Left forelimb (tissue), 1 donor: ENCODE measurements at places on chromosomes 1 and 21.

- no peak for DNase-seq
Observed at GRCh38 chr1:204075890-204076846, 3.3 kb downstream of the SOX13 start.

DNA sequence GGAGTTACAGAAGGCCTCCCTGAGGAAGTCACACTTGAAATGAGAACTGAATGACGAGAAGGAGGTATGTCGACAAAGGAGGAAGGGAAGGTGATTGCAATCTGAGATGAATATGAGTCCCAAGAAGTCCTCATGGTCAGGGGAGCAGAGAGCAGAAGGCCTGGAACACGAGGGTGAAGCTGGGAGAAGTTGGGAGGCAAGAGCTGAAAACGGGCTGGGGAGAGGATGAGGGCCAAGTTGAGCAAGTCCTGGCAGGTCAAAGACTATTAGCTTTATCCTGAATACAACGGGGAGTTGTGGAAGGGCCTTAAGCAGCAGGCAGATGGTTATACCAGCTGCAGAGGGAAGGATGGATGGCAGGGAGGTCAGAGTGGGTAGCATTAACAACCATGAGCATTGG lies 89.5 kb downstream of the KCNJ15 start:
- no peak for DNase-seq

- no peak for DNase-seq
Observed at GRCh38 chr1:248622570-248623001, 12.3 kb downstream of the OR2T11 start.

- no peak for DNase-seq
Observed at GRCh38 chr1:4613606-4614370, 40.6 kb upstream of the AJAP1 start.

DNA sequence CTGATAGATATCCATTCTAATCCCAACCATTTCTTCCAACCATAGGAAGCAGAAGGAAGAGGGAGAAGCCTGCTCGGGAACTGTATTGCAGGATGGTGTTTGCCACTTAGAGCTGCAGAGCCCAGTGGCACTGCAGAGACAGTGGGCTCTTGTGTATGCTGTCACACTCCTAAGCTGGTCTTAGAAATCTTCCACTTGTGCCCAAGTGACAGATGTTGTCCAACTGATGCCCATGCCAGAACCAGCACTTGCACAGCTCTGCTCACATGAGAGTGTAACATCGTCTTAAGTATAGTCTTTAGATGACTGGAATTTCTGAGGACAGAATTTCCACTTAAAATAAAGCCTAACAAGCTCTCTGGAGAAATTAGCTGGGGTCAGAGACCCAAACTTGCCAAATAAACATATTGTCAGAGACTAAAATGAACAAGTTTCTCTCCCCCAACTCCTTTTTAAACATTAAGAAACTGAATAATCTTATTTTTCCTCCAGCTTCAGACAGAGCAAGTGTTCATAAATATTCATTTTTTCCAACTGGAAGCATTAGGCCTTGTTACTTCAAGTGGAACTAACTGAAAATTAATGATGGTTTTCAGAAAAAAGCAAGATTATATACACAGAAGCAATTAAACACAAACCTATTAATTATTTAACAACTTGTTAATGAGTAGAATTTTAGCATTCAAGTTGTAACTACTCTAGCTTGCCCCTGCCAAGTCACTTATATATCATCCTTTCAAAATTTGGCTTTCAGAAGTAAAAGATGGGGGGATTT lies 577.3 kb downstream of the AJAP1 start:
- DNase-seq: no peak

DNA sequence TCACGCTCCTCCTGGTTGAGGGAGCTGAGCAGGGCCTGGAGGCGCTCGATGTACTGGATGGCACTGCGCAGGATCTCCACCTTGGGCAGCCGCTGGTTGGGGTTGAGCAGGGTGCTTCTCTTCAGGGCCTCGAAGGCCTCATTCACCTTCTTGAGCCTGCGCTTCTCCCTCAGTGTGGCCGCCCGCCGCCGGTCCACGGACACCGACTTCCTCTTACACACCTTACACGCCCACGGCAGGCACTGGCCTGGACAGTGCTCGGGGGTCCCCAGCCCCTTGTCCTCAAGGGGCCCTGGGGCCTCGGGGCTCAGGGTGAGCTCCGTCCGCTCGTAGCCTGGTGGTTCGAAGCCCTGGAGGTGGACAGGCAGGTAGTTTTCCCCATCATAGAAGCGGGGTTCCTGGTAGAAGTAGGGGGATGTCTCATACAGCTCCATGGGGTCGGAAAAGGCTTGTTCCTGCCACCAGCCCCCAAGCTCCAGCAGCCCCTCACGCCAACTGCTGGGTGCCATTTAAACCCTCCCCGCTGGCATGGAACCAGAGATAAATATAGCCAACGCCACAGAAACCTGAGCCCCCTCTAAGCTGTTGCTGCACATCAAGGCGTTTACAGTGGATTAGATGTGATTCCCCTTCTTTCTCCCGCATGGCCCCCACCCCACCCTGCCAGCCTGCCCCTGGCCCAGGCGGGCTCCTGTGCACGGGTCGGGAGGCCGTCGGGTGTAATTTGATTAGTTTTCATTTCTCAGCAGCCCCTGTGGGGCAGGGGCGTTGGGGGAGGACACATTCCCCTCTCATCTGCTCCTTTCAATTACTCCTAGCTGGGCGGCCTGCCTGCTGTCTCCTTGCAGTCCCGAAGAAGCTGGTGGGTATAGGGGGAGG lies at the start of gene MYOG:
TSS of gene MYOG (minus strand) at position 485 of the 879 bp plus-strand sequence. CDS start at position 434, 51 bp downstream.
- no peak for DNase-seq

- no peak for DNase-seq
Observed at GRCh38 chr1:33348676-33349080, 27.8 kb upstream of the A3GALT2 start.

GRCh38 chr1:19034721-19035120 lies 78.2 kb upstream of the IFFO2 start:
- DNase-seq: no peak

- no peak for DNase-seq
Observed at GRCh38 chr1:10824821-10825540, 28.5 kb upstream of the CASZ1 start.

DNA sequence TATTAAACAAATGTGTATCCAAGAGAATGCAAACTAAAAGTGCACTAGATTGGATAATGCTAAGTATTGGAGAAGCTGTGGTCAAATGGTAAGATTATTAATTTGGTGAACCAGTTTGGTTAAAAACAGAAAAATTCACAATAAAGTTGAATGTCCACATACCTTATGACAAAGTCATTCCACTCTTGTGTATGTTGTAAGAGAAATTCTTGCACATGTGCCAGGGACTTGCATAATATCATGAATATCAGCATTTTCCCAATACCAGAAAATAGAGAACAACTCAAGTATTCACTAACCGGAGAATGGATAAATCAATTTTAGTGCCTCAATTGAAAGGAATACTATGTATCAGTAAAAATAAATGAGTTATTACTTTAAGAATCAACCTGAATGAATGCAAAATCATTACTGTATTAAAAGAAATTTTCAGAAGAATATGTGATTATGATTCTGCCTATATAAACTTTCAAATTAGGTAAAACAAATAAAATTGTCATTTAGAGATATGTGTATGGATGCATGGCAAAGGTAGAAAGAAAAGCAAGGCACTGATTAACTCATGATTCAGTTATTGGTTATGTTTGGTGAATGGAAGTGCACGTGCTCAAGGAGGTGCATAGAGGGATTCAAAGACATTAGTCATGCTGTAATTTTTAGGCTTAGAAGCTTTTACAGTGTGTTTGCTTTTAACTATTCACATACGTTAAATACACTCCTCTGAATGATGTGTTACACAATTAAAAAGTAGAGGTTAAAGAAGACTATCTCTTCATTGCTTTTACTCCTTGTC lies 217.4 kb upstream of the KCNK2 start:
- DNase-seq: no peak

DNA sequence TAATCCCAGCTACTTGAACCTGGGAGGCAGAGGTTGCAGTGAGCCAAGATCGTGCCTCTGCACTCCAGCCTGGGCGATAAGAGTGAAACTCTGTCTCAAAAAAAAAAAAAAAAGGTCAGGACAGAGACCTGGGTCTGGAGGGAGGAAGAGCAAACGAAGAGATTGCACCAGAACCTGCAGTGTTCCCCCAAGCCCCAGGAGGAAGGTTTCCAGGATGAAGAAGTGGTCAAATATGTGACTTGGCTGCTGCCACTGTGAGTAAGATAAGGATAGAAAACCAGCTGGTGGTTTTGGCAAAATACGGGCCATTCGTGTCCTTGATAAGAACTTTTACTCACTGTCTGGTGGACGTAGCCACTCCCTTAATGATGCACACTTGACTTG lies 42.2 kb downstream of the CLDN14 start:
- DNase-seq: no peak

GRCh38 chr1:84133479-84133878 lies 10.6 kb upstream of the PRKACB start:
- DNase-seq: no peak

DNA sequence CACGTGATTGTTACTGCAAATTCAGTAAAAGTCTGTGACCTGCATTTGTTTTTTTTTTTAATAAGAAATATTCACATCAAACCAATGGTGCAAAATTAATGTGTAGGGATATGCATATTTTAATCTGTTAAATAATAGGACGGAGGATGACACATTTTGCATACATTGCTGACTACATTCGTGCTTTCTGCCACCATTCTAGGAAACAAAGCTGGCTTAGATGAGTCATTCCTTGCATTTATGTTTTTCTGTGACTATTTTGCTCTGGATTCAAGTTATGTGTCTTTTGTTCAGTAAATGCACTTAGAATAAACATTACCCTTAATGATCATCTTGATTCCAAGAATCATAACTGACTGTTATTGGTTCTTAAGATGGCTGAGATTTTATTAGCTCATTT lies 23.9 kb upstream of the CYYR1 start:
- no peak for DNase-seq

DNA sequence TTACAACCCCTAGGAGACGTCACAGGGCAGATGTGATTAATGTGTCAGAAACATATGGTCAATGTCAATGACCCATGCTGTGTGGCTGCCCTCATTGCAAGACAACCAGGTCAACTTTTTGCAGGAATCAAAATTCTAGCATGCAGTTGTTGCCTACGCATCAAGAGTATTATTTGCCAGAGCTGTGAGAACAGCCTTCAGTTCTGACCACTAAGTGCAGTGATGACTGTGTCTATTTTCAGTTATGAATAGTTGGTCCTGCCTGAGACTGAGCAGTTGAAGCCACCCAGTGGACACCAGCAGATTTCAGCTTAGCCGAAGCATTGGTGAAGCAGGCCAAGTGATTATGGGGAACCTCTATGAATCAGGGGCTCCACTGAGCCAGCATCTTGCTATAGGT lies 47.3 kb downstream of the LYPLAL1 start:
- no peak for DNase-seq

DNA sequence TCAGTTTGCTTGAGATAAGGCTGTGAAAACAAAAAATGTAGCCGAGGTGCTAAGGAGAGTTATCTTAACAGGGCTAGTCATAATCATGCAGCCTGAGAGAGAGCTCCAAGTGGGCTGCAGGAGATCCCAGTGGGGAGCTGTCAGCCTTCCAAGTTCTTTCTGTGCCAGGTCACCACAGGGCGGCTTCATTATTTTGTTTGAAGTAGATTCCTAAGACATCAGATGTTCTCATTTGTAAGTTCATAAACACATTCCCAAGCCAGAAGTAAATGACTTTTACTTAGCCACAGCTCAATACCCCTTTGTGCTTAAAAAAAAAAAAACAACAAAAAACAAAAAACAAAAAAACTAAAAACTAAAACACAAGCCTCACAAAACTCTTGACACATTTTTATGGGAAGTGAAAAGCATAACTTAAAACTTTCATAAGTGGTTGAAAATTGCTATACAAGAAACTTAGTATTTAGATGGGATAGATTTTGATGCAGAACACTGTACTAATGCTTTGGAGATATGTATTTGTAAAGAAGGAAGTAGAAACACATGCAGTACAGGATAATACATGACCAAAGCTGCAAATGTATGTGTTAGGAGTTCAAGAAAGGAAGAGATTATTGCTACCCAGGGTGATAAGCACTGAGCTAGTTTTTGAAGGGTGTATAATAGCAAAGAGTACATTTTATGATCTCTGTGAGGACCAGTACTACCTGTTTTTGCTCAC lies 8.6 kb downstream of the CDC14A start:
- DNase-seq: no peak

DNA sequence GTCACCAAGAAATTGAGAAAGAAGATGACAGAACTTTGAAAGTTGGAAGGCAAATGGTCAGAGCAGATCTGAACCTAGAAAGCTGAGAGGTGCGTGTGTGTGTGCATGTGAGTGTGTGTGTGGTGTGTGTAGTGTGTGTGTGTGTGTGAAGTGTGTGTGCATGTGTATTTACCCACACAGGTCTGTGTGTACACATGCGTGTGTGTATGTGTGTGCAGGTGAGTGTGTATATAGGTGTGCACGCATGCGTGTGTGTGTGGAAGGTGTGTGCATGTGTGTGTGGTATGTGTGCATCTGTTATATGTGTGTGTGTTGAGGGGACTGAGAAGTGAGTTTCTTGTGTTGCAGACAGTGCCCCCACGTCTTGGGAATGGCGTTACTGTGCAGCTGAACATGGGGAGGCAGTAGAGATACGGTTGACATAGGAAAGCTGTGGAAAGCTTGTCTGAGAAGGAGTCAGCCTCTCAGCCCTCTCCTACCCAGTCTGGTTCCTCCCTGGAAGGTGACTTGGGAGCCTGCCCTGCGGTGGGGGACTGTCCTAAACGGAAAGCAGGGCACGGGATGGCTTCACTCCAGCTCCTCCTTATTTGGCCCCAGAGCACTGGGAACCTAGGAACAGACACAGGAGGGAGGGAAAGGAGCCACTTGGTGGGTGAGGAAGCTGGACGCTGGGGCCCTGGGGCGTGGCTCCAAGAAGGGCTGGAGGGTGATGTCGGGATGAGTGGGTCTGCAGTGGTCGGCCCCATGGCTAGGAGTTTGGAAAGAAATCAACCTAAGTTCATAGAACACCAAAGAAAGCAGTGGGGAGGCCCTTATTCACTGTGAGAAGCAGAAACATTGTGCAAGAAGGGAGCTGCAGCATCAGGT lies 97.2 kb downstream of the PCBP3 start:
- no peak for DNase-seq

DNA sequence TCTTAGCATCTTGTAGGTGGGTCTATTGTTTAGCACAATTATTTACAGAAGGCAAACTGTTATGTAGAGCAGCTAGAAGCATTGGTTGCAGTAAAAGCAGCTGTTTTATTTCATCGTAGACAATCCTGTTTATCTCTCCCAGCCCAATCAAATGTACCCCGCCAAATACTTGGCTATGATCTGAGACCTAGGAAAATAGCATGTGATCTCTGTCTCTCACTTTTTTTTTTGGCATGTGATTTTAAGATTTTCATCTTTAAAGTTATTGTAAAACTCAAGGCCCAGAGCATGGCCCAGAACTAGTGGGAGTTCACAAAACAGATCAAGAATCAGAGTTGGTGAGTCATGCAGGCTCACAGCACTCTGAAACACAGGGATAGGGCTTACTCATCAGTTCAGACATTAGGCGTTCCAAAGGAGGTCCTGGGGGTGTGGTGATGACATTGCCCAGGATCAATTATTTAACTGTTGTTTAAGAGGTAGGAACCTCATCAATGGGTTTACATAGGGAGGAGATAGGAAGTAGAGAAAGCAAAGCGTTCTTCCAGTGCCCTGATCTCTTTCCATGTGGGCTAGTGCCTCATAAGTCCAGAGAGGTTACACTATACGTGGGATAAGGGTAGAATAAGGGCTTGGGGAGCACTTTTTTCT lies 40.2 kb downstream of the TBX19 start:
- DNase-seq: no peak

- no peak for DNase-seq
Observed at GRCh38 chr1:40594187-40594531, 62.7 kb downstream of the ZNF684 start.
